ENCODE measurements at places on chromosomes 6 and 20. TPM values are rescaled to one million over a fixed set of nuclear protein-coding genes. Genes with fewer than 3 reads are reported as not detected.
A peak's percentile ranks its signal among the peaks of the same experiment; 100 is the strongest.

Gene RXRB
- 21.5 TPM for total RNA-seq

Gene RRP36
- total RNA-seq = 81.0 TPM

- peak overlapping the region; percentile 92 for H3K27ac ChIP-seq
- H3K4me1 ChIP-seq = peaks cover 28% of the 10 kb centered on the region
- H3K36me3 ChIP-seq = no peaks in the 10 kb centered on the region
- DNase-seq = peak; percentile 86
- peaks cover 8% of the 10 kb centered on the region for H3K27me3 ChIP-seq
- peak overlapping the region; percentile 93 for H3K4me3 ChIP-seq
Measured at GRCh38 chr6:27503436-27504030, 30.6 kb upstream of the ZNF184 start.

DNA sequence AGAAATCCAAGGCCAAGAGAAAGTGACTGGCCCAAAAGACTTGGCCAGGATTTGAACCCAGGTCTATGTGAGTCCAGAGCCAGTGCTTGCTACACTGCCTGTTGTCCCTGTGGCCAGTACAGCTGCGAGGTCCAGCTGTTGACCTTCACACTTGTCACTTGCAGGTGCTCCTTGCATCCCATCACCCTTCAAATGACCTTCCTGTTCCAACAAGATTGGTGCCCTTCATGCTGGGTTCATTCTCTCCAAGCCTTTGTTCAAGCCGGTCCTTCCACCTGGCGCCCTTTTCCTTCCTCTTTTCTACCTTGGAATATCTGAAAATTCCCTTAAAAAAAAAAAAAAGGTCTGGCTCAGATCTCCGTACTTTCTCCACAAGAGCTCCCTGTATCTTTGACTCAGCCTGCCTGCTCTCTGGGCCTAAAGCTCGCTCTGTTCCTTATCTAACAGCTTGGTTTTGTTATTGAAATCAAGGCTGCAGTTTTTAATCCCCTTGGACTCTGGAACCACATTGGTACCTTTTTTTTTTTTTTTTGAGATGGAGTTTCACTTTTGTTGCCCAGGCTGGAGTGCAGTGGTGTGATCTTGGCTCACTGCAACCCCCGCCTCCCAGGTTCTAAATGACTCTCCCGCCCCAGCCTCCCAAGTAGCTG is 22.2 kb upstream of the MRPS18A start:
- H3K4me1 ChIP-seq = peaks cover 56% of the 10 kb centered on the region
- H3K27me3 ChIP-seq = no peaks in the 10 kb centered on the region
- DNase-seq = no peak
- H3K27ac ChIP-seq = peak overlapping the region; percentile 67

GRCh38 chr6:87283461-87283860 is 38.9 kb upstream of the SMIM8 start:
- no peaks in the 10 kb centered on the region for H3K4me1 ChIP-seq
- no peaks in the 10 kb centered on the region for H3K36me3 ChIP-seq
- H3K4me3 ChIP-seq = no peak overlapping the region
- no peaks in the 10 kb centered on the region for H3K27me3 ChIP-seq

DNA sequence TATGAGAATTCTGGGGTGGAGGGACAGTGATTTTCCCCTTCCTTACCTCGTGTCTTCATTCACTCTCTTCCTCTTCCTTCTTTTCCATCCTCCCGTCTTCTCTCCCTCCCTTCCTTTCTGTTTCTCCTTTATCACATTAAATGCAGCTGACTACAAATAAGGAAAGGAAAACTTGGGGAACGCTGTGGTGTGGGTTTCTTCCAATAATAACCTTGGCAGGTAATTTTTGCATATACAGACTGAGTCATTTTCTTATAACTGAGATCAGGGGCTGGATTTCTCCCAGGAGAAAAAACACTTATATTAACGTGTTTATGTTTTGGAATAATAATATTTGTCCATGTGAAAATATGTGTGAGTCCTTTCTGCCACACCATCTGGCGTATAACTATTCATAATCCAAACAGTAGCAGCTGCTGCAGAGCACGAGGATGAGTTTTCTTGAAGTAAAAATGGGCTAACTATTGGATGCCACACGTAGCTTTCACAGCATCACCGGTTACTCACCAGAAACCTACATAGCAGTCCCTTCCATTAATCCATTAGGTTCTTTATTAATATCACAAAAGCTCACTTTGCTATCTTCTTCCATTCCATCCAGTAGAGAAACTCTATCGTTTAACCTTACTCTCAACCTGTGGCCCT is 139.2 kb upstream of the SASH1 start:
- H3K4me3 ChIP-seq = no peak overlapping the region
- no peaks in the 10 kb centered on the region for H3K27me3 ChIP-seq
- no peak overlapping the region for H3K27ac ChIP-seq
- no peaks in the 10 kb centered on the region for H3K36me3 ChIP-seq
